ENCODE measurements at places on chromosomes 5 and 9.

- no peak for DNase-seq
Measured at GRCh38 chr5:120567921-120568320, 103.8 kb downstream of the PRR16 start.

- peak; percentile 79 for DNase-seq
Measured at GRCh38 chr9:115969096-115969495, 184.5 kb upstream of the PAPPA start.

DNA sequence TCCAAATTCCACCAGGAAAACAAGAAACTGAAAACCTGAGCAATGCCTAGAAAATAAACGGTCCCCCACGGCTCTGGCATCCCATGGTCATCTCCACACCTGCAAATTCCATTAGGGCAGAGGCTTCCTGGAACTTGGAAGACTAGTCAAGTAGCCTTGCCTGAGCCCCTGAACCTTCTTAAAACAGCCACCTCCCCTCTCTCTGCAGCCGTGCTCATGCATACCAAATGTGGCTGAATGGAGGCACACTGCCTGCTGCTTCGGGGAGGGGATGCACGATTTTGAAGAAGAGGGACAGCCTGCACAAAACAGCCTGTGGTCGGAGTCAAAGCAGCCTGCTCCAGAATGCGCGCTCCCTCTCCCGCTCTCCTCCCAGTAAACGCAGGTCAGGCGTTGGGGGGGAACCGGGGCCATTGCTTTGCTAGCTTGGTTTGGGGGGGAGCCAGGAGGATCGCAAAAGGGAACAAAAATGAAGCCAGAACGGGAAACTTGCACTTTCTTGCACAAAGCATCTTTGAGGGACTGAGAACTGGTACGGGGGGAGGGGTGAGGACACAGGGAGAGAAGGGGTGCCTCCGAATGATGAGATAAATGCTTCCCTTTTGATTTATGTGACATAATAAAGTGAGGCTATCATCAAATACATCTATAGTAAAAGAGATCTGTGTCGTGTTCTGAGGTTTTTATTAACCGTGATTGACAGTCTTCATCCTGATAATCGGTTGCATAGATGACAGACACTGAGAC, at the start of gene TRPM3:
Gene TRPM3, minus strand, starts transcription at position 347 of the 747 bp plus-strand sequence. Its CDS starts 267 bp downstream, at position 80.
- no peak for DNase-seq

DNA sequence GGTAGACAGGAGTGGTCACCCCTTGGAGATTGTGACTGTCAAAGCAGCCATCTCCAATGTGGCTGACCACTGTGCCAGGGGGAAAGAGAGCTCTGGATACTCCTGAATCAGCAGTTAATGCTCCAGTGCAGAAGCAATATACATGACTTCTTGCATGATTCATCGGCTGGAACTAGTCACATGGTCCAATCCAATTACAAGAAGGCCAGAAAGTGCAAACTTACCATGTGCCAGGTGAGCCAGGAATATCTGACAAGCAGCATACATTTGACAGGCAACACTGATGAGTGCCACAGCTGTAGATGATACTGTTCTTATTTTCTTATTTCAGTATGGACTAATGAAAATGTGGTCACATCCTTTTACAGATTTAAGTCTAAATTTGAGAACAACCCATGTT, 440.0 kb upstream of the MPDZ start:
- peak; percentile 33 for DNase-seq

DNA sequence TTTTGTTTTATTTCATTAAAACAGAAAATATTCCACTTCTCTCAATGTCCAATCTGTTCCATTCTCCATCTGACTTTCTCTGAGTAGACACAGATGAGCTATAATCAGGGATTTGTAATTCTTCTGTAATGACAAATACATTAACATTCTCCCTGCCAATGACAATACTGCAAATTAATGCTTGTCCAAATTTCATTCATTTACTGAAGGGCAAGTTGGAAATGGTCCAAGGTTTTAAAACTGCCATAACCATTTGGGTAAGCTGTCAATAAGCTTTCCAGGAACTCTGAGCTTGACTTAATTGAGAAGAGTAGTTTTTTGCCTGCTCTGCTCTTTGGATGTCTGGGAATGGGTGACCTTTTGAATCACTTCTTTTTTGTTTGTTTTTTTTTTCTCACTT, 253.5 kb downstream of the DMRTA1 start:
- DNase-seq = no peak

GRCh38 chr9:4339836-4340560, 40.1 kb upstream of the GLIS3 start:
- DNase-seq = no peak

DNA sequence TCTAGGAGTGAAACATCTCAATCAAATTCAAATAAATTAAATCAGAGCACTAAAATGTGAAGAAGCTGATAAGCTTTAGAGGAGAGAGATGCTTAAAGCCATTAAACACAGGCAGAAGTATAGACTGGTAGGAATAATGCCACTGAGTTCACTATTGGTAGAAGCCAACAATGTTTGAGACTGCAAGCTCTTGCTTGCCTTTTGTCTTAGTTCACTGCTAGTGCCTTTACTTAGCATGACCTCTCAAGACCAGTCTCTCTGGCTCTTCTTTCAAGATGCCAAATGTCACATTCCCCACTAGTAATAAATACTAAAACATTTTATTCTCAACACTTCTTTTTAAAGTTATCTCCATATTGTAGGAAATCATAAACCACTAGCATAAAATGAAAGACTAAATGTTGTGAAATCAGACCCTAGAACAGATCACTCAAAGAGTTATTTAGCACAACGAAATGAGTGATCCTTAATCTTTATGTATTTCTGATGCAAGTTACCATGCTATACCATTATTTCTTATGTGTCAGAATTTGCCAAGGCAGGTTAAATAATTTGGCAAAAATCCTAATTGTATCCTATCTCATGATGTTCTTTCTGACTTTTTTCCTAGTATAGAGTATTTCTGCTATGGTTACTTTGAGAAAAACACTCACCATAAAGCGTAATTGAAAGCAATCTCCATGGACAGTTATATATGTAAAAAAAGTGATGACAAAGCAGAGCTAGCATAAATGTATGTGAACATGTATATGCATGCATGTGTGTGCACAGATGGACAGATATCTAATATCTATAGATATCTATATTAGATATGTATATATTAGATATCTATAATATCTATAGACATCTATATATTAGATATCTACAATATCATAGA, 57.5 kb downstream of the PJA2 start:
- DNase-seq = peak; percentile 22

DNA sequence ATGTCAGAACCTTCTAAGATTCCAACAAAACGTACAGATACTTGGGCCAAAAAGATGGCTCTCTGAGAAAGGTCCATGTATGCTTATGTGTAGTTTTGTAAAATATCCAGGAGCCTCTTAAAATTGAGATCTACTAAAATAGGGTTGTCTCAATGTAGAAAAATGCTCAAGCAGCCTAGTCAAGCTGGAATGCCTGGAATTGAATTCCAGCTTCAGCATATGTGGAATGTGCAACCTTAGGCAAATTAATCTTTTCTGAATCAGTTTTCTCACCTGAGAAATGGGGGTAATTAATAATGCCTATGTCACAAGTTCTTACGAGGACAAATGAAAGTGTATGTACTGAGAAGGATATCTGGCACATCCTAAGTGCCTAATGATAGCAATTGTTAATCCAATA, 662.4 kb downstream of the DTWD2 start:
- DNase-seq = no peak

GRCh38 chr9:38138276-38138675, 69.2 kb upstream of the SHB start:
- no peak for DNase-seq

GRCh38 chr9:111897601-111898137, 1.1 kb downstream of the UGCG start:
- peak; percentile 25 for DNase-seq

- no peak for DNase-seq
Measured at GRCh38 chr9:70034271-70034711, 9.4 kb upstream of the MAMDC2 start.

GRCh38 chr9:127755061-127756060, 20.3 kb upstream of the TOR2A start:
- DNase-seq = no peak

GRCh38 chr5:40478766-40479165, 200.9 kb upstream of the PTGER4 start:
- no peak for DNase-seq

GRCh38 chr5:148248894-148249293, 10.6 kb downstream of the MARCOL start:
- DNase-seq = no peak

DNA sequence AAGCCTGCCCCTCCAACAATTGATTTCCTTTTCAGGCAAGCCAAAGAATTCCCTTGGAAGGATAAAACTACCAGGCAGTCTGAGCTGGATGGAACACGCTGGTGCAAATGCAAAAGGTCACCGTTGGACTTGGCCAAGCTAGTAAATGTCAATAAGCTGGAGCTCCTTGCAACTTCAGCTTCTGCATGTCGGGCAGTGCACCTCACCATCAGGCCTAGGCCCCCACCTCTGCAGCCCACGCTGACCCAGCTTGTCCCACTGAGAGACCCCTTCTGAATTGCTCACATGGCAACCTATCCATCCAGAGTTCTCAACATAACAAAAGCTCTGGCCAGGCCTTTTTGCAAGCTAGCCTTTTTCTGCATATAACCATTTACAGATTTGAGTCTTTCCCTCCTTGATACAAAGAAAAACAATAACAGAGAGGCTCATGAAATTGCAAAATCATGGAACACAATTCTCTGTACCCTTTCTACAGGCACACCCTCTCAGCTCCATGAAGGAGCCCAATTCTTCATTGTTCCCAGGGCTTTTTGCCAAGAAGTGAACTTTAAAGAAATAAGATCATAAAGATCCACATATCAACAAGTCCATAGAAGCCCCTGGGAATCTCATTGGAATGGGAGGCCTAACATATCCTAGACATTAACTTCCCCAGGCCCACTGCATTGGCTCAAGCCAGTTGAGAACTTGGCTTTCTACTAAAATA, 123.9 kb upstream of the SLIT3 start:
- no peak for DNase-seq

DNA sequence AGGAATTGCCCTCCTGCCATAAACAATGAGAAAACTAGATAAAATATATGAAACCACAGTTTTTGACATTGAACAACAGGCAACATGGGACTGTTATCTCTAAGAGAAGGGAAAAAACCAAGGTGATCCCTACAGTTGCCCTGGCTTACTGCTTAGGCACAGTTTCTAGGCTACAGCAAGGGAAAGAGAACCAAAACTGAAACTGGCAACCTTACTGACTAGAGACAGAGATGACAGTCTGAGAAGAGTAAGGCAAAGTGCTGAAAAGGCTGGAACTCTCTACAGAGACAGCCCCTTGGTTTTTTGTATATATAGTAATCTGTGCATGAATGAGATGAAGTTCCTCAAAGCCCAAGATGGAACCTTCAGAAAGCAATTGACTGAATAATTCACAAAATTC, 36.2 kb upstream of the REEP2 start:
- DNase-seq = no peak

DNA sequence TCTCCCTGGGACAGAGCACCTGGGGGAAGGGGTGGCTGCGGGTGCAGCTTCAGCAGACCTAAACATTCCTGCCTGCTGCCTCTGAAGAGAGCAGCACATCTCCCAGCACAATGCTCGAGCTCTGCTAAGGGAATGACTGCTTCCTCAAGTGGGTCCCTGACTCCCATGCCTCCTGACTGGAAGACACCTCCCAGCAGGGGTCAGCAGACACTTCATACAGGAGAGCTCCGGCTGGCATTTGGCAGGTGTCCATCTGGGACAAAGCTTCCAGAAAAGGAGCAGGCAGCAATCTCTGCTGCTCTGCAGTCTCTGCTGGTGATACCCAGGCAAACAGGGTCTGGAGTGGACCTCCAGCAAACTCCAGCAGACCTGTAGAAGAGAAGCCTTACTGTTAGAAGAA, 77.2 kb downstream of the SLCO6A1 start:
- DNase-seq = no peak

GRCh38 chr5:127723571-127723970, 20.4 kb downstream of the CCDC192 start:
- peak; percentile 56 for DNase-seq

- peak; percentile 12 for DNase-seq
Measured at GRCh38 chr9:101028346-101029314, at the start of gene PLPPR1. PLPPR1 (plus strand) TSS chr9:101028727.

DNA sequence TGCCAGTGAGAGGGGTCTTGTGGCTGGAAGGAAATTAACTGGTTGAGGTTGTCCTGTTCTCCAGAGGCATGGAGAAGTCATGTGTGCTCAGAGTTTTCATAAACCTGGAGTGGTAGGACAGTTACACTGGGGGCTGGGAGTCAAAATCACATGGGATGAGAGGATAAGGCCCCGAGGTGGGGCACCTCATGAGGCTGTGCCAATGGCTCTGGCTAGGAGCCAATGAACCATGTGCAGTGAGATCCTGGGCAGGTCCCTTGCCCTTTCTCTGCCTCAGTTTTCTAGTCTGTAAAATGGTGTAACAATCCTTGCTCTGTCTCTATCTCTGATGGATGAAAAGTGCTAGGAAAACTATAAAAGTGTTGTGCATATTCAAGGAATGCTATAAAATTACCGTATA, 7.0 kb upstream of the SYNPO start:
- no peak for DNase-seq

GRCh38 chr5:55858104-55858503, 6.9 kb downstream of the IL31RA start:
- no peak for DNase-seq

- DNase-seq = no peak
Measured at GRCh38 chr9:131720330-131720729, 19.5 kb downstream of the RAPGEF1 start.

DNA sequence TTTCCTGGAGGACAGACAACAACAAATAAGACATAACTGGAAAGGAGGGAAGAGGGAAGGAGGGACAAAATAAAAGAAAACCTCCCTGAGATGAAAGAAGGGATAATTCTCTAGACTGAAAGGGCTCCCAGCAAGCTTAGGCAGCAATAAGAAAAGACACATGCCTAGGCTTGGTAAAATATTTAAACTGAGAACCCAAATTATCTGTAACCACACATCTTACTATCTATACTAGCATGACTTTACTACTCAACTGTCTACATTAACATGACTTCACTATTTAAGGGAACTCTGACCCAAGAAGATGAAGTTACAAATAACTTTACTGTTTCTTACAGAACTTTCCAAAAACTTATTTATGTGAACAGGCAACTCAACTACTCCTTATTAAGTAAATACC, 95.9 kb downstream of the EPB41L4A start:
- no peak for DNase-seq

DNA sequence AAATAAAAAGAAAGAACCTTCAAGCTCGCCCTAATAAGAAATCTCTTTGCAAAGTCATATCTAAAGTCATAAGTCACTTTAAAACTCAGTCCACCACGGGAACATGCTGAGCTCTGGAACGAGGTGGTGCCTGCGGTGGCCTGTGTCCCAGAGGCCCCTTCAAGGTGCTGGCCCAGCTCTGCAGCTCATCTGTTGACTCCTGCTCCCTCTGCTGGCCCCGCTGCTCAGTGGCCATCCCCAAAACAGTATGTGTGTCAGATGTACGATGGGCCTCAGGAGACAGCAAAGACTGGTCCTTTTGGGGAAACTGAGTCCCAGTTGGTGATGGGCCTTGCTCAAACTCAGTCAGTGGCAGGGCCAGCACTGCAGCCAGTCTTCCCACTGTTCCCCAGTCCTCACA, 22.8 kb upstream of the FOXB2 start:
- peak; percentile 17 for DNase-seq
